AG09319 (cell line): ENCODE measurements at places on chromosomes 6 and 20.

DNA sequence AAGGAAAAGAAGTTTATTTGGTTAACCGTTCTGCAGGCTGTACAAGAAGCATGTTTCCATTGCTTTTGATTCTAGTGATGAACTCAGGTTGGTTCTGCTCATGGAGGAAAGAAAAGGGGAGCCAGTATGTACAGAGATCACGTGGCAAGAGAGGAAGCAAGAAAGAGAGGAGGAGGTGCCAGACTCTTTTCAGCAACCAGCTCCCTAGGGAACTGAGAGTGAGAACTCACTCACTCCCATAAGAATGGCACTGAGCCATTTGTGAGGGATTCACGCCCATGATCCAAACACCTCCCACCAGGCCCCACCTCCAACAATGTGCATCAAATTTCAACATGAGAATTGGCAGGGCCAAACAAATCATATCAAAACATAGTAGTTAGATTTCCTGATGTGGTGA lies 649.1 kb downstream of the EPM2A start:
- no peak for DNase-seq

GRCh38 chr6:79335133-79335674 lies 100.7 kb upstream of the HMGN3 start:
- DNase-seq, result no peak

- DNase-seq, result no peak
These were observed 36.3 kb upstream of the ADGRG6 start for GRCh38 chr6:142265476-142265875.

GRCh38 chr6:32082478-32082877 lies 26.7 kb downstream of the TNXB start:
- no peak for DNase-seq

DNA sequence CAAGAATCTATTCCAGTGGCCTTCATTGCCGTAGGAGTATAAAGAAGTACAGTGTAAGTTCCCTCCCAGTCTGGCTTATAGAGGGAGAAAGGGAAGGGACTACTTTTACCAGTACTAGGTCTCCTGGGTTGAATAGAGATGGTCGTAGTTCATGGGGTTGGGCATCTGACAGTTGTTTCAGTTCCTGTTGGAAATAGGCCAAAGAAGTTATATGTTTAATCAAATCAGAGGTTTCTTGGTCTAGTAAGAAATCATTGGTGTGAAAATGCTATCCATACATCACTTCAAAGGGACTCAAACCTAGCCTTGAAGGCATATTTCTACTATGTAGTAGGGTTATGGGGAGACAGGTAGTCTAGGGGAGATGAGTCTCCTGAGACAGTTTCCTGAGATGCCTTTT lies 45.6 kb upstream of the MAN1A1 start:
- DNase-seq, result no peak

DNA sequence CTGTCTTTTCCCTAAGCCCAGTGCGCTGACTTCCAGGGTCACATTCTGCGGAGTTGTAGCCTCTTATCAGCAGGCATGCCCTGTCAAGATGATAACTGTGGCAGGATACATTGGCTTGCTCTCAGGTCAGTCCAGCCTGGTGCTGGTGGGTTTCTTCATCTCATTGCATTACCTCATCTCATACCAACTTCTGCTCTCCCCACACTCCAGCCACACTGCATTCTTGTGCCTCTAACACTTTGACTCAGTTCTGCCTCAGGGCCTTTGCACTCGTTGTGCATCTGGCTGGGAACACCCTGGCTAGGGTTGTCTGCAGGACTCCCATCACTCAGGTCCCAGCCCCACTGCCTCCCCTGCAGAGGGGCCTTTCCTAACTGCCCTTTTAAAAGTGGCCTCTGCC lies 110.3 kb upstream of the BACH2 start:
- no peak for DNase-seq
